Tibial nerve (tissue), 4 donors: ENCODE measurements at places on chromosomes 13 and 19. TPM values are rescaled to one million over a fixed set of nuclear protein-coding genes. Genes with fewer than 3 reads are reported as not detected.

Gene SHC2
- total RNA-seq = 15.7 TPM

Gene ZSCAN1
- total RNA-seq = not detected

Gene ZNF835
- total RNA-seq = 14.7 TPM

Gene CCDC8
- total RNA-seq = 7.3 TPM

Gene SPATA13
- total RNA-seq = 35.0 TPM

Gene LYPD3
- 0.42 TPM for total RNA-seq

Gene GZMM
- total RNA-seq = 2.5 TPM

Gene ZNF296
- 2.1 TPM for total RNA-seq

Gene S1PR4
- 4.7 TPM for total RNA-seq

Gene APOC4
- not detected for total RNA-seq

Gene RFPL4AL1
- not detected for total RNA-seq

Gene ZNF85
- 10.5 TPM for total RNA-seq

Gene SYNE4
- 0.21 TPM for total RNA-seq
